ENCODE measurements at places on chromosomes 1 and 21.
A peak's percentile ranks its signal among the peaks of the same experiment; 100 is the strongest.

DNA sequence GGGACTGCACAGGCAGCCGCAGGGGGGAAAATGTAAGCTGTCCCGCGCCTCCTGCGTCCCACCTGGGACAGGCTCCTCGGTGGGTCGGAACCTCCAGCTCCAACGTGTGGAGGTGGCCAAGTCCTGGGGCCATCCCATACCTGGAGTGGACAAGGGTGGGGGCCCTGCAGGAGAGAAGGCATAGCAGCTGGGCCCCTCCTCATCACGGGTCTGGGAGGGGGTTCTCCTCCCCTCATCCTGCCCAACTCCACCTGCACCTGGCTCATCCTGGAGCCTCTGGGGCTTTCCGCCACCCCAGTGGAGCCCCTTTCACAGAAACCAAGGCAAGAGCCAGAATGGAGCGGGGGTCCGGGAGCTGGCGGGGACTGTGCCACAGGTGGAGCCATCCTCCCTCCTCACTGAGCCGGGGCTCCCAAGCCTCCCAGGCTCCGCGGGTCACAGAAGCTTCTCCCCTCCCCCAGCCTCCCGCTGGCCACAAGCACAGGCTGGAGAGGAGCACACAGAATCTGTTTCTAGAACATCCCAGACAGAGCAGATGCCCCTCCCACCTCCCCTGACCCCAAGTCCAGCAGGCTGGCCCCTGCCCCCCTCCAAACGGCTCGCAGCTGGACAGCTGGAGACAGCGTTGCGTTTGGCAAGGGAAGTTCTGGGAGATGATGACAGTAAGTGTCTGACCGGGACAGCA lies 65.8 kb downstream of the MEGF6 start:
- DNase-seq, result no peak

DNA sequence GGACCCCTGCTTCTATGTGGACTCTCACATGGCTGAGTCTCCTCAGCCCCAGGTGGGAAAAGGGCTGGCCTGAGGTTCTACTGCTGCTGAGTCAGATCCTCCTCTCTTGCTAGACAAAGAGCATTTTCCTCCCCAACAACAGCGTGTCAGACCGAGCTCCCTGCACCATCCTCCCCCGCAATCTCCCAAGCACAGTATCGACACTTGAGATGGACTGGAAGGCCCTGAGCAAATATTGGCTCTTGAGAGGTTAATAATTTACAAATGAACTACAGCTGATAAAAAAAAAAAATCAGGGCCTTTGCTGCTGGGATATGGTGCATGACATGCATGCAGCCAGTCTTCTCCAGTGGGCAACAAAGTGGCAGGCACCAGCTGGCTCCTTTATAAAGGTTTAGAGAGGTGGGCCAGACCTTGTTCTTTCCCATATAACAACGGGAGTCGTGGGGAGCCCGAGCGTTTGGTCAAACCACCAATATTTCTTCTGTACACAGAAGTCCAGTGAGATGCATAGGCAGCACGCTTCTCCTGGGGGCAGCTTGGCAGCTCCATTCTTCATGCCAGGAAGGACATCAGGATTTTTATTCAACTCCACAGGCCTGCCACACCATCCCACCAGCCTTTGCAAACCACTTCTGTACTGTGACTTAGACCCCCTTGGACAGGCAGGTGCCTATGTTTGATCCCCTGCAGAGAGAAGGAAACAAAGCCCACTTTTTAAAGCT lies 55.4 kb upstream of the CAMK1G start:
- DNase-seq, result no peak

GRCh38 chr1:67892476-67893125 lies 59.3 kb upstream of the GNG12 start:
- DNase-seq, result no peak

DNA sequence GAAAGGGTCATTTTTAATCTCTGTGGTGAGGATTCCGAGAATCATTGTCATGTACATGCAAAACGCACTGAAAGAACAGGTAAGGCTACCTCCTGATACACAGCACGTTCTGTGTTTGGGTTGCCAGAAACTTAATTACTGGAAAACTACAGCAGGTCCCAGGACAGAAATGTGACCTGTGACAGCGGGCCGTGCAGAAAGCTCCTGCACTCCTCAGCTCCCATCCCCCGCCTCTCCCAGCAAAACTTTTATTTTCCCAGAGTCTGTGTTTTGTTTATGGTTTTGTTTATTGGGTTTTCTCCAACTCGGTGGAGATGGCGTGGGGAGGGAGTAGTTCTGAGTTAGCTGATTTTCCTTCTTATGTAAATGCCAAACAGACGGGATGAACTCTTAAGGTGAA lies 44.7 kb downstream of the SLC44A3 start:
- DNase-seq, result no peak

- no peak for DNase-seq
Observed at GRCh38 chr1:180184041-180184440, 29.4 kb downstream of the QSOX1 start.

- no peak for DNase-seq
Observed at GRCh38 chr1:10987840-10988417, 24.5 kb upstream of the TARDBP start.

- DNase-seq, result peak; percentile 19
Observed at GRCh38 chr21:42614811-42615351, 38.5 kb upstream of the PDE9A start.

DNA sequence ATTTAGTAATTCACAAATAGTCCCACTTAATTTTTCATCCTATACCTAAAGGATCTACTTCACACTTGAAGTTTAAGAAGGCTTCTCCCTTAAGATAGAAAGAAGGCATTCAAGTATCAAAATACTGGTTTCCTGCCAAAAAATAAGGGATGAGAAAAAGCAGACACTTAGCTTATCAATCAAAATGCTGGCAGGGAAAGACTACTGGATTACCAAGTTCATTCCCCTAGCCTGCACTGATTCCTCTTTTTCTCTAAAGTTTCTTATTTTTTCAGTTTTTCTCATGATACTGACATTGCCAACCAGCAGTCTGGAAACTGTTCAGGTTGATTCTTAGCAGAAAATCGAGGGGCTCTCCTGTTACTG lies 204.6 kb downstream of the GABPA start:
- no peak for DNase-seq

DNA sequence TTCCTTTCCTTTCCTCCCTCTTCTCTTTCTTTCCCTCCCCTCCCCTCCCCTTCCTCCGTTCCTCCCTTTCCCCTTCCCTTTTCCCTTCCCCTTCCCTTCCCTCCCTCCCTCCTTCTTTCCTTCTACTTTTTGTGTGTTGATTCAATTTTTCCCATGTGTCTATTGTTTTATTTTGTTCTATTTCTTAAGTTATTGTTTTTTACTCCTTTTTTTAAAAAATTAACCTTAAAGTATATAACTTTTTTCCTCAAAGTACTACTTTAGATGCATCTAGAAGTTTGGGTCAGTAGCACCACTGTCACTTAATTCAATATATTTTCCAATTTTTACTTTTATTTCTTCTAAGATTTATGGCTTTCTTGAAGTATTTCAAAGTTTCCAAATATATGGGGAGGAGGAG lies 448.2 kb upstream of the VAMP3 start:
- DNase-seq, result no peak

DNA sequence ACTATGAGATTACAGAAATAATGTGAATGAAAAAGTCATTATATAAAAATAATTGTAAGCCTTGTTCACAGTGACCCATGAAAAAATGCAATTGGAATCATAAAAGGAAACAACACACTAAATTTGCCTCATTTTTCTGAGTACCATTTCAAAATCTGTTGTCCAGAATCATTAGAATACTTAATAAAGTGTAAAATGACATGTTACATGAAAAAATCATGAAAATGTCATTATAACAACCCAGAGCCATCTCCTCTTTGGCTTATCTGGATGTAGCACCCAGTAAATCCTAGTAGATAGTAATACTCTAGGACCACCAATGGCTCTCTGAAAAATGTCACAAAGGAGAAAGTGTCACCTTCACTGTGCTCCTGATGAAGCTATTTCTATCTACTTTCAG lies 76.5 kb downstream of the DDAH1 start:
- DNase-seq, result no peak

DNA sequence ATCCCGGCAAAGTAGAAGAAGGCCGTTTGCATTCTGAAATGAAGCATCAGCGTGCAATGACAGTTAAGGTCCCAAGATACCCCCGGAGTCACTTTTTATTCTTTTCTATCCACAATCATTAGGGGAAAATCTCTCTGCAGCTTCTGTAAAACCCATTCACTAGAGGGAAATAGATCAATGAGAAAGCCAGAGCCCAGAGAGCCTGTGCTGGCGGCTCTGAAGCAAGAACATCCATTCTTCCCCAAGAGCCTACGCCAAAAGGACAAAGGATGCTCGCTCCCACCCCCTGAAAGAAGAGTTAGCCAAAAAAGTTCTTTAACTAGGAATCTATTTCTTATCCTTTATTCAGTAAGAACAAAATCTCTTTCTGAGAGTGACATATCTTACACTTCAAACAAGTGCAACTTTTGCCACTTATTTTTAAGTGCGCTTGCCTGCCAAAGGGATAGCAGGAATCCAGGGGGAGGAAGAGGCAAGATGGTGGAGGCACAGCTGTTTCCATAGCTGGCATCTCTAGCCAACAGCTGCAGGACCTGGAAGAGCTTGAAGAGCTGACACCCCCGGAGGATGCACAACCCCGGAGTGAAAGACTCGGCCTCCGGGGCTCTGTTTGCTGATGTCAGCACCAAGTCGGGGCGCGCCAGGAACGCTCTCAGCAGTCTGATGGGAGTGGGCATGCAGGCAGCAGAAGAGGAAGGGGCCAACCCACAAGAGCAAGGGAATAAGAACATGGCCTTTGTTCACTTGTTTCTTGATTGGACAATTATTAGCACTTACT lies 68.7 kb downstream of the KCNN3 start:
- DNase-seq, result no peak

DNA sequence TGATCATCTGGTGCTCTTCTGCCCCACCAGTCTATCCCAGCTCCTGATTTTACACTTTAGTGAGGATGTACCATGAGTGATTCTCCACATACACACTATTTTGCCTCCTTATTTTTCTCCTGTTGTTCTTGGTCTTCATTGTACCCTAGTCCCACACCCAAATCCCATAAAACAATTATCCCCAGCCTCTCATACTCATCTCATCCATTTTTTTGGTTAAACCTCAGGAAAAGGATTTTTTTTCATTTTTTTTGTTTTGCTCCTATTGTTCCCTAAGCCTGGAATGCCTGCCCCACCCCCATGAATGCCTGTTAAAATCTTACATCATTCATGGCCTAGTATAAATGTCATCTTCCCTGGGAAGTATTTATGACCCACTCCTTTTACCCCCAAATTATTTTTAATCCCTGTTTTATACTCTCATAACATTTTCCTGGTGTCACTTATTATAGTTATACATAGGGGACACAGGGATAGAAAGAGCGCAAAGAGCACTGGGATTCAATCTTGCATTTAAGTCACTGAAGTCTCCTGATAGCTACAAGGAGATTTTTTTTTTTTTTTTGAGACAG lies 4.9 kb upstream of the LINGO4 start:
- DNase-seq, result no peak

GRCh38 chr1:209703834-209704504 lies 677 bp upstream of the HSD11B1 start:
- DNase-seq, result no peak

- peak; percentile 8 for DNase-seq
Observed at GRCh38 chr1:13228343-13228781, 2.4 kb upstream of the PRAMEF18 start.

DNA sequence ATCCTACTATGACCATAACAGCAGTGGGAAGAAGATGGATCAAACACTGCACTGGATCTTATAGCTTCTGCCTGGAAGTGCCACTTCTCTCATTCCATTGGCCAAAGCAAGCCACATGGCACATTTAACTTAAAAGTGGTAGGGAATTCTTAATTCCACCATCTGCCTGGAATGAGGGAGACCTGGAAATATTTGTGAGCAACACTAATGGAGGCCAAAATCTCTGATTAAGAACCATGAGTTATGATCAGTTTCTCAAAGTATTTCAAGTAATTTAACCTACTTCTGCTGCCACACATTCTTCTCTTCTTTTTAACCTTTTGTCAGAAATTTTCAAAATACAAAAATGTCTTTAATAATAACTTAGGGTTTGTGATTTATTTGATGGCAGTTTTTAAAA lies 154.0 kb upstream of the C1orf87 start:
- no peak for DNase-seq

DNA sequence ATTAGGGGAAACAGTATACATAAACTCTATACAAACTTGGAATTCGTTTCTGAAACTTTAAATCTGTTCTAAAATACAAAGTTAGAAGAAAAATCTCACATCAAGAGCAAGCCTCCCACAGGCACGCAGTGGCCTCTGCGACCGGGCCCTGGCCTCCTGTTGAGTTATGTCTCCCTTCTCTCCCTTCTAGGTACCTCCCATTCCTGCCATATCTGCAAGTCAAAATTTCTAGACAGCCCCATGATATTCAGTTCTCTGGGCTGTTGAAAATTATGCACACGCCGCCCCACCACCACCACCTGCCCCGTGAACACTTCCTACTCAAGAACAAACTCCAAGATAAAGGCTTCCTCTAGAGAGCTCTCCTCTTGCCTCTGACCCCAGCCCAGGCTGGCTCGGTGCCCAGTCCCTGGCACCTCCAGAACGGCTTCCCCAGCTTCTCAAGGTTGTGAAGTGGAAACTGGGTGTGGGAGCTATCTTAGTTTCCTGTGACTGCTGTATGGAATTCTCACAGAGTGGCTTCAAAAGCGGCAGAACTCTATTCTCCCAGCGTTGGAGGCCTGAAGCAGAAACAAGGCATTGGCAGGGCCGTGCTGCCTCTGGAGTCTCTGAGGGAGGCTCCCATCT lies 37.7 kb upstream of the LRP8 start:
- no peak for DNase-seq

DNA sequence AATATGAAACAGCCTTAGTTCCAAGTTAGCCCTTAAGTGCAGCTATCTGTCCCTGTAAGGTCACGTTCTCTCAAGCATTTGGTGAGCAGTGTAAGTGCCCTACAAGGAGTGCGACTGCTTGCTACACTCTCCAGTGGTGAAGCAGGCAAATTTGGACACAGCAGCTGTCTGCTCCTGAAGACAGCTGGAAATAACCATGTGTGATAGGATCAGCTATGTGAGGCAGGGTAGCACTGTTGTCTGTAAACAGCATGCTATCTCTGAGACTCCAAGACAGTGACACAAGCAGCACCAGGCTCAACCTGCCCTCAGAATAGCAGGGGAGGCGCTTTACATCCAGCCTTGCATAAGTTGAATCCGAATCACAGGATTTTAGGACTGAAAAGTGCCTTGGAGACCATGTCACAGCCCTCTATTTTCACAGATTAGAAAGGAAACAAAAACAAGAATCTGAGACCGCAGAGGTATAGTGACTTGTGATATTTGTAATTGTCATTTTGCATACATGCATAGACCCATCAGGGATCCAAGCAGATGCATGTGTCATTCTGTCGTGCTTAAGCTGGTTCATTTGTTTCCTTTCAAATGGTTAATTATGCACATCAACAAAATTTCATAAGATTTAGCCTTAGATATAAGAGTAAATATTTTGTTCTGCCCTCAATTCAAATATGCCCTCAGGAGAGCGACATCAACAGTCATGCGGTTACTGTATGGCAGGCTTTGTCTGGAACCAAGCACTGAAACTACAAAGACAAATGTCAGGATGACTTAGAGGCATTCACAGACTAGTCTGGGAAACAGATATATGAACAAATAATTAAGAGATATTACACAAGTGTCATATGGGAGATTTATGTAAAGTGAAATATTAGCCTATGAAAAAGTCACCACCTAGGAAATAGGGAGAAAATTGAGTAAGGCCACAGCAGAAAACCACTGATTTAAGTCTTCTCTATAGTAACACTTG lies 134.9 kb upstream of the NRIP1 start:
- no peak for DNase-seq

GRCh38 chr1:89605692-89606091 lies 27.2 kb upstream of the LRRC8C start:
- DNase-seq, result no peak

Measured in stimulated activated CD4-positive, alpha-beta T cell treated with anti-CD3 and anti-CD28 coated beads, TNF-alpha, amount 100 ng/mL, for 24 hours (primary cell).